ENCODE measurements at places on chromosomes 11 and 22.

DNA sequence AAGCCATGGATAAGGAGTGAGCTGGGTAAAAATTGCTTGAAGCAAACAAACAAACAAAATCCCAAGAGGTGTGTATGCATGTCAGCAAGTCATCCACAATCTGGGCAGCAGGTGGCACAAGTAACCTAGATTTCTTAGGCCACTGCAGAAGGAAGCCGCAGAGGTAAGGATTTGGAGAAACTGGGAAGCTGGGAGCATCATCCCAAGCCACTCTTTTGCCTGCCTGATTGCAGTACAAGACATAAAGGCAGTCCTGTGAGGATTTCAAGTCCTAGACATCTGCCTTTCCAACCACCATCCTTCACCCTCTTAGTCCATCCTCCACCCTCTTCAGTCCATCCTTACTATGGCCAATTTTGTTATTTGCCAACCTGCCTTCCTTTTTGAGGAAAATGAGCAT, 67.2 kb upstream of the BMAL1 start:
- DNase-seq = peak; percentile 26

- DNase-seq = no peak
Measured at GRCh38 chr11:115220911-115221310, 283.3 kb downstream of the CADM1 start.

DNA sequence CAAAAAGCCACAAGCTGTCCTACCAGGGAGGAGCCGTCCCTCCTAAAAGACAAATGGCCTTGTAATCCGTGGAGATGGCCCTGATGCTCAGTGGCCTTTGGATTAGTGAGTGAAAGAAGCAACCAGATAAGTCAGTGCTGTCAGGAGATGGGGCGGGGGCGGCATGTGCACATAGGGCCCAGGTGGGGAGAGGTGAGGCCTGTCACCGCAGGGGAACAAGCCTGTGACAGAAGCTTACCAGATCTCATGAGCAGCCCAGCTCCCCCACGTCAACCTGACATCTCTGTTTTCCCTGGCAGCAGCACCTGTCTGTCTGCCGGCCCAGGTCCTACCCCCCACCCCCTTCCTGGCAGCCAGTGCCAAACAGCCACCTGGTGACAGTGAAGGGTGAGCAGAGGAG, 162.6 kb downstream of the BUD13 start:
- DNase-seq = no peak

DNA sequence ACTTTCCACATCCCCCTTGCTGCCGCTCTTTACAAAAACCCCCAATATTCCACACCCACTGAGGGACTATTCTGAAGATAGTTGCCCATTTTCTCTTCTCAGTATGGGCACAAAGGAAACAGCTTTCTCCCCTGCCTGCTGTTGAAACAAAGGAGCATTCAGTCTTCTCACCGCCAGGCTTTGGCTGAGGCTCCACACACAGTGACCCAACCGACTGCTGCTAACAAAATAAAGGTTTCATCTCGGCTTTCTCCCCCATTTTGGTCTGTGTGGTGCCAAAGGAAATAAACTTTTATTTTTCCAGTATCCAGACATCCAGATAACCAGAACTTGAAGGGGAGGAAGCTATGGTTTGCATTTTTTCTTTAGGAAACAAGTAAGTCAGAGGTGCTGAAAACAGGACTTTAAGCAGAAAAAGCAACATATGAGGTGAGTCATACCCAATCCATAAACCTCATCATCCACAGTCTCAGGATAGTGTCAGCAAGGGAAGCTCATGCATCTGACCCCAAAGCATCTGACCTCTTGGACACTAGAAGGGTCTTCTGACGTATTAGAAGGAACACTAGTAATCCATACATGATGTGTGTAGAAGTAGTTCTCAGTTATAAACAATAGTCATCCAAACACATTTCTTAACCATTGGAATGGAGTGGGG, 6.4 kb downstream of the CLMP start:
- no peak for DNase-seq

Measured in T1000 (cell line).